Brain pericyte (primary cell): ENCODE measurements at places on chromosomes 11 and 22.

DNA sequence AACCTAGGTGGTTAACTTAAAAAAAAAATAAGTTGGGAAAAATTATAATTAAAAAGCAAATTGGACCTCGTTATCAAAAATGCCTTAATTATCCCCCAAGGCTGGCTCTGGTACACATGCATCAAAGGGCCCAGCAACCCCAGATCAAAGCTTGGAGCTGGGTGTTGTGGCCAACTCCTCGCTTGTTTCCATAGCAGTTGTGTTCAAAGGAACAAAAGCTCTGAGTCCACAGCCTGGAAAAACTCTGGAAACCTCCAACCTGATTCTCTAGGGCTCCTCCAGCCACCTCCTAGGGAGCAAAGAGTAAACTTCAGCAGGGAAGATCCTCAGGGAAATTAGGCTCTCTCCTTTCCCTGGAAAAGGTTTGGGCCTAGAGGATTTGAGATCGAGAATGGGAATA is 149.4 kb downstream of the NXPE2 start:
- DNase-seq, result no peak

GRCh38 chr22:24875862-24876506 is 70.0 kb downstream of the SGSM1 start:
- no peak for DNase-seq

- DNase-seq, result no peak
These were observed 623.8 kb upstream of the KIRREL3 start for GRCh38 chr11:127624306-127624856.

DNA sequence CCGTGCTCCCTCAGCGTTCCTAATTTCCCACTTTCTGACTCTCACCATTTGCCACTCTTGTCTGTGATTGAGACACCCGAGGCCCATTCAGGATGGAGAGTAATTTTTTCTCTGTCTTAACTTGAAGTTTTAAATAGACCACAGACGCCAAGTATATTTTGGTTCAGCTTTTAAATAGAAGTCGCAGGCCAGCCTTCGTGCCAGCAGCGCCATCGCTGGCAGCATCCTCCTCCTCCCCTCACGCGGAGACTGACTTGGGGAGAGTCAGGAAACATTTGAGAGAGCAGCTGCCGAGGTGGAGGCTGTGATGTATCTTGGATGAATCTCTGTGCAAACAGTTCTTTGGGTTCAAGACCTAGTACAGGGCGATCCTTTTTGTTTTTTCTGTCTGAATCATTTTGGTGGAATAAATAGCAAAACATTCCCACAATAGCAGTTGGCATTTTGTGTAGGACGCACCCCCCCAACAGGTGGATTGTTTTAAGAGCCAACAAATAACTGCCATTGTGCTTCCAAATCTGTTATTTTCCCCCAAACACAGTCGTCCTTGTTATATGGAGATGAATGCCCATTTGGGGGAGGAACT is 889 bp upstream of the DMC1 start:
- peak; percentile 31 for DNase-seq

DNA sequence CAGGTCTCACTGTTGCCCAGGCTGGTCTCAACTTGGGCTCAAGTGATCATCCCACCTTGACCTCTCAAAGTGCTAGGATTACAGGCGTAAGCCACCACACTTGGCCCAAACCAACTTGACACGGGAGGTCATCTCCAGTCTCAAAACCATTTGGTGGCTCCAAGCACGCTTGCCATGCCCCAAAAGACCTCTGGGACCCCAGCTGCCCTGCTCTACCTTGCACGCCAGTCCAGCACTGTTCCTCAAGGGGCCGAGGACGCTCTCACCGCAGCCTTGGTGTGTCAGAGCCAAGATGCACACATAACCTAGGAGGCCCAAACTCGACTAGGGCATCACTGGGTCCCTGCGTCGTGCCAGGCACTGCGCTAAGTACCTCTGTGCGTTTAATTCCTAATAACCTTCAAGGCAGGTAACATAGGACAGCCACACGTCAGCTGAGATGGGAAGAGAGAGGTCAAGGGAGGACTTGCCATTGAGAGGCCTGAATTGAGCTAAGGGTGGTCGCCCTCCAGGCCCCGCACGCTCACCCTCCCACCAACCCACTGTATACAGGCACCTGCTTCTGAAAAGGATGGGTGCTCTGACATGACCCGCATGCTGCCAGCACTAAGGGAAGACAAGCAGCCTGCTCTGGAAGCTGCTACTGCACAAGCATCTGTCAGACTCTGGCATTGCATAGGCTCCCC is 4.6 kb upstream of the GAS2L1 start:
- DNase-seq, result no peak

- DNase-seq, result no peak
These were observed 7.6 kb downstream of the TP53I11 start for GRCh38 chr11:44943118-44943517.

DNA sequence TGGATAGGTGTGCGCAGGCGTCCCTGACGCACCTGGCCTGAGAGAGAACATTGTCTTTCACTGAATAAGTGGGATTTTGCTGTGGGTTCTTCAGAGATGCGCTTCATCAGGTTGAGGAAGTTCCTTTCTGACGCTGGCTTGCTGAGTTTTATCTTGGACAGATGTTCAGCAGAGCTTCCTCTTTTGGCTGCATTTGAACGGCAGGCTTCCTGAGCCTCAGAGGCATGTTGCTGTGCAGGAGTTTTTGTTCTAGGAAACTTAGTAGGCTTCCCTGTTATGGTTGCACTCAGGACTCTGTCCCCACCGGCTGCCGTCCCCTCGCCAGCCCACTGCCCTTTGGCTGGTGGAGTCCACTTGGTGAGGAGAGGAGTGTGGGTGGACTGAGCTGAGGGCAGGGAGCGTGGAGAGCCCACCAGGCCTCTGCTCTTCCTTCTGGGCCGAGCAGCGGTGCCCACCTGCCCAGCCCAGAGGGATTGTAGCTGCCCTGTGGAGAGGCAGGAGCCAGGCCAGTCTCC is 17.2 kb downstream of the FRMD8 start:
- no peak for DNase-seq

DNA sequence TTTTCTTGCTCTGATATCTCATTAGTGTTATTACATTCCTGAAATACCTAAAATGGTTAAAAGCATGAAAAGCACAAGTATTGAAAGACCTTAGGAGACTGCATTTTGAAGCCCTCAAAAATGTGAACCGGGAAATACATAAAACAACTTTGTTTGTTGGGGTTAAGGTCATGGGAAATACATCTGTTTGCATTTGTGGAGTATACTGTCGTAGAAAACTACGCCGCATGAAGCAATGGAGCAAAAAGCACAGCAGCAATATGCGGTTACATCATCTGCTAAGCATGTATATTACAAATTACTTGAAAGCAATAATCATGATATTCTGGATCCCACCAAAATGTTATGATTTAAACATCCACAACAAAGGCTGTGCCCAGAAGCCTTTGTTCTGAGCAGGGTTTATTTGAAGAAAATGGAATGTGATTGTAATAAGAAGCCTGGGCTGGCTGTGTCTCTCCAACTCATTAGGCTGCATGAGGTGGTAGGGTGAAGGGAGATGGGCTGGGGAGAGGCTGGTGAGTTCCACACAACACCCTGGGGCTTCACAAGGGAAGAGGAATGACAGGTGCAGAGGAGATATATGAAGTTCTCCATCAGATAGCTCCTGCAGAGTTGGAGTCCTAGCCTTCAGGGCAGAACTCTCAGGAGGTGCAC is 64.7 kb upstream of the LIN7C start:
- peak; percentile 2 for DNase-seq

GRCh38 chr11:87942786-87943185 is 232.5 kb downstream of the RAB38 start:
- DNase-seq, result no peak

DNA sequence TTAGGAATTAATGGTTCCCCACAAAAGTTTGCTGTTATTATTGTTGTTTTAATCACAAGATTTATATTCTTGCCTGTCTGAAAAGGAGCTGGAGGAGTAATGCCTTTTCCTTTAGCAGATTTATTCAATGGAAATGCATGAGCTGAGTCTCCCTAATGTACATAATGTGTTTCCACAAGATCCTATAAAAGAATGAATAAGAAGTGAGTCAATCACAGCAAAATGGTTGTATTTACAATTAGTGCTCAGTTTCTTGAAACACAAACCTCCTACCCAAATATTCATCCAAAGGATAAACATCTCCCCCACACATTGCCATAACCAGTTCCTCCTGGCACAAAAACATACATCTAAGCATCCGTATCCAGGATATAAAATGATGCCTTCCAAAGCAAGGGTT is 33.3 kb downstream of the ME3 start:
- no peak for DNase-seq

- DNase-seq, result no peak
These were observed 80.2 kb downstream of the TBC1D22A start for GRCh38 chr22:46842606-46843005.

- DNase-seq, result no peak
These were observed 875.3 kb downstream of the NTM start for GRCh38 chr11:132245403-132246385.

GRCh38 chr11:43983221-43983810 is 40.9 kb downstream of the C11orf96 start:
- no peak for DNase-seq

DNA sequence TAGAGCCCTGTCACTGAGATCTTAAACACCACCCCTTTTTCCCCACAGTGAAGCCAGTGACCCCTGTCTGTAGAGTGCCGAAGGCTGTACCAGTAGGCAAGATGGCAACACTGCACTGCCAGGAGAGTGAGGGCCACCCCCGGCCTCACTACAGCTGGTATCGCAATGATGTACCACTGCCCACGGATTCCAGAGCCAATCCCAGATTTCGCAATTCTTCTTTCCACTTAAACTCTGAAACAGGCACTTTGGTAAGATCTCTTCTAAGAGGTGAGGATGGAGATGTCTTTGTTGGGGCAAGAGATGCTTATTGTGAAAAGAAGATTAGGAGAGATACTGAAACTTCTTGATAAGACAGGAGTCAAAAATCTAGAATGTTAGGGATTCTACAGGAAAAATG is 75.9 kb downstream of the JAM3 start:
- no peak for DNase-seq

DNA sequence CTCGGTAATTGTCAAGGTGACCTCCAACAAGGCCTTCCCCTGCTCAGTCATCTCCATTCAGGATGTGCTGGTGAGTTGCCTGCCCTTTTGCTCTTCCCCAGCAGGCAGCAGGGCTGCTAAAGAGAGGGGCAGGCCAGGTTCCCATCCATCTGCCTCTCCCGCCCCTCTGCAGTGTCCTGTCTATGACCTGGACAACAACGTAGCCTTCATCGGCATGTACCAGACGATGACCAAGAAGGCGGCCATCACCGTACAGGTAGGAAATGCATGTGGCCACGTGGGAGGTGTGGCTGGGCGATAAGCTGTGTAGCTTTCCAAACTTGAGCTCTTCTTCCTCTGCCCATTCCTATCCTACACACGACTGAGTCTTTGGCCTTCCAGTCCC is 4.0 kb downstream of the SIDT2 start:
- no peak for DNase-seq

DNA sequence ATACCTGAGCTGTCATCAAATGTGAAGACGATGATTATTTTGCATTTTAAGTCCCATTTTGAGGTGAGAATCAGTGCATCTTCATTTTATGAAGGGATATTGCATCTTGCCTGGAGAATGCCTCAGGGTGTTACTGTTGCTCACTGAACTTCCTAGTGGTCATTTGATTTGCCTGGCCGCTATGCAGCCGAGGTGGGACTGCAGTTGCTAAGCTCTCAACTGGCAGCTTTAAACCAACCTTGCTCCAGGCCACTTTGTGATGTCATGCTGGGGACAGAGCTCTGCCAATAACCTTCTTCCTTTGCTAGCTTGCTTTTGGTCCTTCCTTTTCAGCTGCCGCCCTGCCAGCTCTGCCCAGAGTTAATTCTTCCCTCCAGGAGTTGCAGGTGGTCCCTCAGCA is 409.4 kb upstream of the B3GAT1 start:
- DNase-seq, result no peak

GRCh38 chr22:19368876-19369275 is 62.7 kb downstream of the HIRA start:
- no peak for DNase-seq

DNA sequence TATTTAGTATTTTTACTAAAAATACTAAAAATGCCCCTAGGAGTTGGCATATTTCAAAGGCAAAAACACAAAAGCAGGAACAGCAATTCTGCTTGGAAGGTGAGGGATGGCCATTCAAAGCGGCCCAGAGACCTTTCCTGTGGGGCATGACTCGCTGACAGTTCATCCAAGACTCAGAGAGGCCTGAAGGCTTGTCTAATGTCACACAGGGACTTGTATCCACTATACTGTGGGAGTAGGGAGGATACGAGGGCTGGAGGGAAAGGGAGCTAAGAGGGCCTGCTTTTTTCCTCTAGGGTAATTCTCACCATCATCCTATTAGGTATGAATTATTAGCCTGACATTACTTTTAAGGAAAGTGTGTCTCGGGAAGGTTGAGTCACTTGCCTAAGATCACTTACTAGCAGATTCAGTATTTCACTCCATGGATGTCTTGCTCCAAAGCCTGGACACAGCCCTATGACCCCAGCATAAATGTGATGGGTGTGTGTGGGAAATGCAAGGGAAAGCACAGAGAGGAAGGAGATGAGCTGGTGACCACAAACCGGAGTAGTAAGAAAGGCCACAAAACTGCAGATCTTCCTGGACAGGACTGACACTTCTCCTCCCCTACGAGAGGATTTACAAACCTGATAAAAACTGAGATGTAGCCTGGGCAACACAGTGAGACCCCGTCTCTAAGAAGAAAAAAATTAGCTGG is 16.7 kb upstream of the UCP3 start:
- no peak for DNase-seq

GRCh38 chr11:112525270-112525669 is 264.6 kb upstream of the PLET1 start:
- DNase-seq, result peak; percentile 26

GRCh38 chr11:90700789-90701439 is 478.1 kb upstream of the CHORDC1 start:
- no peak for DNase-seq

DNA sequence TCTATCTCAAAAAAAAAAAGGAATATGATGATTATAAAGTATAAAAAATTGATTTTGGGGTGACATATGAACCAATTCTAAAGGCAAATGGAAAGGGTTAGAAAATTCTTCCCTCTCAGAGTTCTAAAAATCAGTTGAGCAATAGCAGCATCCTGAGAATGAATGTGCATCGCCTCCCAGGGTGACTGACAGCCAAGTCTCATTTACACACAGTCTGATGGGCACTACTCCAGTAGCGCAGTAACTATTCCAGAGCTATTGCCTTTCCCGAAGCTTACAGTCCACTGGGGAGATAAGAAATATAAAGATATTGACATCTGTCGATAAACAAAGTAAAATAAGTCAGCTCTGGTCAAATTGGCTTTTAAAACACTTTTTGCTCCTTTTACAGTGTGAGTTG is 32.3 kb upstream of the SORL1 start:
- no peak for DNase-seq

DNA sequence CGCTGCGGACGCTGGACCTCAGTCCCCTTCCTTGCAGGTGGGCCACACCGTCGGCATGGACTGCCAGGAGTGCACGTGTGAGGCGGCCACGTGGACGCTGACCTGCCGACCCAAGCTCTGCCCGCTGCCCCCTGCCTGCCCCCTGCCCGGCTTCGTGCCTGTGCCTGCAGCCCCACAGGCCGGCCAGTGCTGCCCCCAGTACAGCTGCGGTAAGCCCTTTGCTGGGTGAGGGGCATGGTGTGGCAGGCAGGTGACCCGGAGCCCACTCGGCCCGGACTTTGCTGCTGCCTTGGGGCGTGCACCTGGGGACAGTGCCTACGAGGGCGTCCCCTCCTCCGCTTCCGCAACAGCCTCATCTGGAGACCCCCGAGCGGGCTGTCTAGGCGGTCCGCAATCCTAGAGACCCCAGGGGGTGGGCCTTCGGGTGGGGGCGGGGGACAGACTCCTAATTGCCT is 25.4 kb upstream of the MUC5B start:
- DNase-seq, result no peak
